Naive B cell (primary cell): ENCODE measurements at places on chromosomes 6 and 20.
A peak's percentile ranks its signal among the peaks of the same experiment; 100 is the strongest.

DNA sequence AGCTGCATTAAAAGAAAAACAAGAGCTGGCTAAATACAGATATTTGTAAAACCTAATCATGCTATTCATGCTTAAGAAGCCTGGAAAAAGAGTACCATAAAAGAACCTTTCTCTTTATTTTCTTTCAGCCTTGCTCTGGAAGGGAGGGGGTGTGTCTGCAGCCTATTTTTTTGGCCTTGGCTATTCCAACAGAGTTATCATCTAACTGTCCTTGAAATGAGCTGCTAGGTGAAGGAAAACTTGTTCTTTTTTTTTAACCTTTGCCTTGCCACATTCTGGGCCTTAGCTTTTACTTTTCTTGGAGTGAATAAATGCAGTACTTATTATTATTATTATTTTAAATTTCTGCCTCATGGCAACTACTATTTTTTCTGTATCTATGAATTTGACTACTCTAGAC, 224.9 kb upstream of the SYNCRIP start:
- DNase-seq: no peak

- DNase-seq: no peak
Observed at GRCh38 chr20:18808712-18809111, 4.9 kb upstream of the SCP2D1 start.

GRCh38 chr6:24699521-24700359, 19.2 kb downstream of the C6orf62 start:
- no peak for DNase-seq

- DNase-seq: peak; percentile 79
Observed at GRCh38 chr6:166958926-166959861, 2.8 kb upstream of the RNASET2 start.

- no peak for DNase-seq
Observed at GRCh38 chr6:146813554-146813953, 214.8 kb downstream of the ADGB start.

- no peak for DNase-seq
Observed at GRCh38 chr20:37256286-37256685, 5.3 kb downstream of the GHRH start.

- no peak for DNase-seq
Observed at GRCh38 chr20:12570371-12570770, 438.4 kb upstream of the SPTLC3 start.

- DNase-seq: no peak
Observed at GRCh38 chr6:32402812-32403211, 4.2 kb downstream of the BTNL2 start.

DNA sequence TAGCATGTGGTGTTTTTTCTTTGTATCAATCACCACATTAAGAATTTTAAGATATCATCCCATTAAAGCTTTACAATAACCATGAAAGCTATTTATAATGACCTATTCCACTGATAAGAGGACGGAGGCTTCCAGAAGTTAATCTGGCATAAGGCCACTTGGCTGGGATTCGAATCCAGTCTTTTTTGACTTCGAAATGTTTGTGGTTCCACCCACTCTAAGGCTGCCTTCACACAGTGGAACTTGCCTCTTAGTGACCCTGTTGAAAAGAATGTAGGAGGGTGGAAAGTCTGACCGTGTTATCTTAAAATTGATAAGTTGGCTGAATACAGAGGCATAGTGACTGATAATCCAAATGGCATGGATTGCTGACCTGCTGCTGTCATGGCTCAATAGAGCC, 959.7 kb downstream of the KIF16B start:
- no peak for DNase-seq

DNA sequence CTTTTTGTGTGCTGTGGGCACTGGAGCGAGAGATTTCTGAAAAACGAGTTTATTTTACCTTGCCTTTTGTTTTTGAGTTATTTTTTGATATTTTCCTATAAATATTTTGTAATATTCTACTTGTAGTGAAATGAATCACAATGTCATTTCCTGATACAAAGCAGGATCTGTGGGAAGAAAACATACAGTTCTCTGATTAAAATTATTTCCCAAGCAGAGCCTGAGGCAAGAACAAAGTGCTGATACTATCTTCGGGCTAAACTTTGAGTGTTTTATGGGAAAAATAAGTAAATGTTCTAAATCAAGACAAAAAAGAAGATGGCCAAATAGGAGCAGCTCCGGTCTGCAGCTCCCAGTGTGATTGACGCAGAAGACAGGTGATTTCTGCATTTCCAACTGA, 33.7 kb upstream of the ELOVL5 start:
- no peak for DNase-seq

GRCh38 chr6:87922196-87922946, 125.3 kb upstream of the SPACA1 start:
- DNase-seq: peak; percentile 15

GRCh38 chr6:142302421-142303175, 791 bp downstream of the ADGRG6 start:
- no peak for DNase-seq

GRCh38 chr20:32592022-32592421, 6.9 kb upstream of the NOL4L start:
- DNase-seq: no peak

GRCh38 chr6:130473886-130474285, 108.1 kb downstream of the TMEM200A start:
- DNase-seq: no peak

- DNase-seq: no peak
Observed at GRCh38 chr20:14245368-14245970, 91.9 kb downstream of the FLRT3 start.

GRCh38 chr6:138239774-138240173, 21.5 kb upstream of the PBOV1 start:
- no peak for DNase-seq

GRCh38 chr6:116579143-116579542, 7.8 kb downstream of the RWDD1 start:
- DNase-seq: no peak

DNA sequence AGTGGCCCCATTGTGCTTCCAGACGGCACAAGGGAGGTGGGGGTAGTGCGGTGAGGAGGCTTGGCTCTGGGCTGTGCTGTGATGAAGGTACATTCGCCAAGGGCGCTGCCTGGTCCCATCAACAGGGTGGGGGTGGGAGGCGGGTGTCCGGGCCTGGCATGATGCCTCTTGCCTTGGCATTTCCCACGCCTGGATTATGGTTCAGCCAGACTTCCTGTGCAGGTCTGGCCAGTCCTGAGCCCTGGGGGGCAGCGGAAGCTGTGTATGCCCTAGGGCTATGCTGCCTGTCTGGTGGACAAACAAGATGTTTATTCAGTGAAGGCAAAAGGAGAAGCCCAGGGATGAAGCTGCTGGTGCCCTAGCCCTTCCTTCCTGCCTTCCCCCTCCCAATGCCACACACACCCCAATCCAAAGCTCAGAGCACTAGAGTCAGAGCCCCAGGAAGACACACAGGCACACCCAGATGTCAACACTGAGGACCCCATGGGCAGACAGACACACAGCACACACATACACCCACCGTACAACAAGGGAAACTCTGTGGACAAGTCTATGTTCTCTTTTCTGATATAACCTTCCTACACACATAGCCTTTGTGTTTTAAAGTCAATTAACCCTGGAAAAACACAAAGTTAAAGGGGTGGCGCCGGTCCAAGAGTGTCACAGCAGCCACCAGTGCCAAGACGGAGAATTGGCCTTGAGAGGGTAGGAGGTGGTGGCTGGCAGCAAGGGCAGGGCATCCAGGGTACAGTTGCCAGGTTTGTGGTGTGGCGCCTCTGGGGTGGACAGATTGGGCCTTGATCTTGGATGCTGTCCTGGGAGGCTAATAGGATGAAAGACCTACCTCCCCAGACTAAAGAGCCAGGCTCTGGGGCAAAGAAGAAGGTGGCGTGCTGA, 54.7 kb upstream of the SAYSD1 start:
- no peak for DNase-seq
